ENCODE measurements at places on chromosomes 7 and 10.

GRCh38 chr7:103347507-103348267, at the start of gene PSMC2:
Gene PSMC2 (plus strand): TSS chr7:103347643. CDS start chr7:103347712, 69 bp downstream.
- DNase-seq, result peak; percentile 75

DNA sequence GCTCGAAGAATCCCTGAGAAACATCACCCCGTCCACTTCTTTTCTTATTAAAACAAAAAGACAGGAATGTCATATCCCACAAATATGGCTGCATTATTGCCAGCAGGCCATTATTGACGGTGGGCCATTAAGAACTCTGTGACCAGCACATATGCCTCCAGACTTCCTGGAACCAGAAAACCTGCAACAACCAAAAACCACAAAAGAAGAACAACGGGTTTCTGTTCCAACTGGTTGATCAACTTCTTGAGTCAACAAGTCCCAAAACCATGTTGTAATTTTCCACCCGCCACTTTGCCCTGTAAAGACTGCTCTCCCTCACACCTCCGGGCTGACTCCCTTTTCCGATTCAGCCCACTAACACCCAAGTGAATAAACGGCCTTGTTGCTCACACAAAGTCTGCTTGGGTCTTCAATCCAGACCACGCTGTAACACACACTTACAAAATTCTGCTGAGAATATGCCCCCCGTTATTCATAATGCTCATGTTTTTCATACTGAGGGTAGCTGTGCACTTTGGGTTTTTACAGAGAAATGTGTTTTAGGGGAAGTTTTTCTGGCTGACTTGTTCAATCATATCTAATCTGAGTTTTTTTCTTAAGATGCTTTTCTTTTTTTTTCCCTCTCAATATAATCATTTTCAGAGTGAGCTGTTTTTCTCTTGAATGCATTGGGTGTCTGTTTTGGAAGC, 20.7 kb downstream of the ZNF107 start:
- DNase-seq, result no peak

GRCh38 chr10:97003151-97003803, 171.2 kb downstream of the LCOR start:
- DNase-seq, result no peak

- no peak for DNase-seq
Observed at GRCh38 chr7:34338961-34339526, 319.0 kb upstream of the NPSR1 start.

DNA sequence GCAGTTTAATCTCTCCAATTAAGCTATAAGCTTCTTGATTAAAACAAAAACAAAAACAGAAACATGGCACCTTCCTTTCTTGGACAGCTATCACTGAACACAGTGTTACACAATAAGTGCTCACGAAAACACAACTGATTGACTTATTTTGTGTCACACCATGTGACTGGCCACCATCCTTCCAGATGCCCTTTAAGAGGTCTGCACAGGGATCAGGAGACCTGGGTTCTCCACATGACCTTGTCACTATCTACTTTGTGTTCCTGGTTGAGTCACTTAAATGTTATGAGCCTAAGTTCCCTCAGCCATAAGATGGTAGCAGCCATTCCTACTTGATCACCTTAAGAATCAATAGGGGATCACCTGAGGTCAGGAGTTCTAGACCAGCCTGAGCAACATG, 120.1 kb downstream of the HIPK2 start:
- no peak for DNase-seq
